ENCODE measurements at places on chromosomes 7 and 10.
A peak's percentile ranks its signal among the peaks of the same experiment; 100 is the strongest.

- DNase-seq: no peak
Observed at GRCh38 chr10:4333459-4333894, 492.5 kb upstream of the AKR1E2 start.

DNA sequence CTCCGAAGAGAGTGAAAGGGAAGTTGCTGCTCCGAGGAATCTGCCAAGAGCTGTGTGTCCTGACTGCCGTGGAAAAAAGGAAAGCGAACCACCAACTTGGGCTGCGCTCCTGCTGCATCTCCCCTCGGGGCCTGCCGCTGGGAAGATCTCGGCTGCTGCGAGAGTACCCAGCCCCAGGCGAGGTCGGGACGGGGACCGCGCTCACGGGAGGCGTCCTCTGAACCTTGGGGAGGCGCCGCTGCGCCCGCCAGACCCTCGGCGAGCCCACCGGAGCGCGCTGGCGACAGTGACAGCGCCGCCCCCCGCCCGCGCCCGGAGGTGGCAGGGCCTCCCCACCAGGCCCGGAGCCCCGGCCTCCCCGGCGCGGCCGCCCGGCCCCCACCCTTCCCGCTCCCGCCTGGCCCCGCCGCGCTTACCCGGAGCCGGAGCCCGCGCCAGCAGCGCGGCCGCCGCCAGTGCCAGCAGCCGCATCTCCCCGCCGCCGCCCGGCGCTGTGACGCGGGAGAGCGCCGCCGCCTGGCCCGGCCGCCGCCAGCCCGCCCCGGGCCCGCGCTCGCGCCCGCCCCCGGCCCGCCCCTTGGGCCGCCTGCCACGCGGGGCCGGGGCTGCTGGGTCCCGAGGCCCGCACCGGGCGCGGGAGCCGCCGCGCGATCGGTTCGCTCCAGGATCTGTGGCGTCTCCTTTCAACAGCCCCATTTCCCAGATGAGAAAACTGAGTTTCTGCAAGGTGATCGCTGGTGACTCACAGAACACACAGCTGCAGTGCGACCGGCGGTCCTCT is at the start of gene VSTM4:
Gene VSTM4 (minus strand): TSS at position 508 of the 781 bp plus-strand sequence. CDS start 37 bp downstream, at position 471.
- no peak for DNase-seq

- no peak for DNase-seq
Observed at GRCh38 chr10:131973160-131973951, 8.4 kb downstream of the BNIP3 start.

- DNase-seq: no peak
Observed at GRCh38 chr7:41702635-41703371, at the start of gene INHBA. INHBA (minus strand) TSS chr7:41703090; CDS start chr7:41700374, 2,716 bp downstream.

DNA sequence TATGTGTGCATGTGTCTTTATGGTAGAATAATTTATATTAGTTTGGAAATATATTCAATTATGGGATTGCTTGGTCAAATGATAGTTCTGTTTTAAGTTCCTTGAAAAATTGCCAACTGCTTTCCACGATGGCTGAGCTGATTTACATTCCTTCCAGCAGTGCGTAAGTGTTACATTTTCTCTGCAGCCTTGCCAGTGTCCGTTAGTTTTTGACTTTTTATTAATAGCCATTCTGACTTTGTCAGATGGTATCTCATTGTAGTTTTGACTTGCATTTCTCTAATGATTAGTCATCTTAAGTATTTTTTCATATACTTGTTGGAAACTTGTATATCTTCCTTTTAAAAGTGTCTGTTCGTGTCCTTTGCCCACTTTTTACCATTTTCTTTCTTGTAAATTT is 434.2 kb upstream of the POT1 start:
- no peak for DNase-seq

GRCh38 chr7:20307119-20307518 is 23.6 kb upstream of the ITGB8 start:
- DNase-seq: peak; percentile 34

- DNase-seq: no peak
Observed at GRCh38 chr10:118481871-118482270, 113.6 kb downstream of the PRLHR start.

DNA sequence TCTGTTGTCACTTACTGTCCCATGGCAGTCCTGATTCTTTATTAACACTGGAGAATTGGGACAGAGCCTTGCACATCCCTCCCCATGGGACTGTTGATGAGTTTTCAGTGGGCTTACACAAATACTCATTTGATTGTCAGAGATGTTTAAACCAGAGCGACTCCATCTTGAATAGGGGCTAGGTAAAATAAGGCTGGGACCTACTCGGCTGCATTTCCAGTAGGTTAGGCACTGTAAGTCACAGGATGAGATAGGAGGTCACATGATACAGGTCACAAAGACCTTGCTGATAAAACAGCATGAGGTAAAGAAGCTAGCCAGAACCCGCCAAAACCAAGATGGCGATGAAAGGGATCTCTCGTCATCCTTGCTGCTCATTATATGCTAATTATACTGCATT is 47.6 kb upstream of the JCAD start:
- DNase-seq: no peak

DNA sequence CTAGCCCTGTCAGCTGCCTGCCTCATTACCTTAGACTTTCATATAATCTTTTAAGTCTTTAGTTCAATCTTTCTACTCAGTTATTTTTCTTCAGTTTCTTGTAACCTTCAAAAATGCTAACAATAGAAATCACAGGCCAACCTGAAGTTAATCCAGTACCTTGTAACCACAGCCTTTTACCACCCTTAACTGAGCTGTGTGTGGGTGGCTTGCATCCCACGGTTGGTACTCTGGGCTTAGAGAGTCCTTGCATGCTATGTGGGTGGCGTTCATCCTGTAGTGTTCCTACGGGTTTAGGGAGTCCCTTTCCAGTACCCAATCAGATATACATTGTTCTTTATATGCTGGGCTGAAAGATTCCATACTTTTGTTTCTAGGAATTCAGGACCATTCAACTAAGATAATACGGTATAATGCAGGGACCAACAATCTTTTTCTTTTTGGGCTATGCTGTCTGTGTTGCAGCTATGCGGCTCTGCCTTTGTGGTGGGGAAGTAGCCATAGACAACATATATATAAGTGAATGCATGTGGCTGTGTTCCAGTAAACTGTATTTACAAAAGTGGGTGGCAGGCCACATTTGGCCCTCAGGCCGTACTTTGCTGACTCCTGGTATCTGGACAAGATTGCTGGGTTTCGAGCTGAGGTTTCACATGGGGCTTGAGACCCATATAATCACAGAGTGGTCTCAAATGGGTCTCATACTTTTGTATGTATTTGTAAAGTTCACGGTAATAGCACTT is 280.8 kb upstream of the LRGUK start:
- peak; percentile 73 for DNase-seq

DNA sequence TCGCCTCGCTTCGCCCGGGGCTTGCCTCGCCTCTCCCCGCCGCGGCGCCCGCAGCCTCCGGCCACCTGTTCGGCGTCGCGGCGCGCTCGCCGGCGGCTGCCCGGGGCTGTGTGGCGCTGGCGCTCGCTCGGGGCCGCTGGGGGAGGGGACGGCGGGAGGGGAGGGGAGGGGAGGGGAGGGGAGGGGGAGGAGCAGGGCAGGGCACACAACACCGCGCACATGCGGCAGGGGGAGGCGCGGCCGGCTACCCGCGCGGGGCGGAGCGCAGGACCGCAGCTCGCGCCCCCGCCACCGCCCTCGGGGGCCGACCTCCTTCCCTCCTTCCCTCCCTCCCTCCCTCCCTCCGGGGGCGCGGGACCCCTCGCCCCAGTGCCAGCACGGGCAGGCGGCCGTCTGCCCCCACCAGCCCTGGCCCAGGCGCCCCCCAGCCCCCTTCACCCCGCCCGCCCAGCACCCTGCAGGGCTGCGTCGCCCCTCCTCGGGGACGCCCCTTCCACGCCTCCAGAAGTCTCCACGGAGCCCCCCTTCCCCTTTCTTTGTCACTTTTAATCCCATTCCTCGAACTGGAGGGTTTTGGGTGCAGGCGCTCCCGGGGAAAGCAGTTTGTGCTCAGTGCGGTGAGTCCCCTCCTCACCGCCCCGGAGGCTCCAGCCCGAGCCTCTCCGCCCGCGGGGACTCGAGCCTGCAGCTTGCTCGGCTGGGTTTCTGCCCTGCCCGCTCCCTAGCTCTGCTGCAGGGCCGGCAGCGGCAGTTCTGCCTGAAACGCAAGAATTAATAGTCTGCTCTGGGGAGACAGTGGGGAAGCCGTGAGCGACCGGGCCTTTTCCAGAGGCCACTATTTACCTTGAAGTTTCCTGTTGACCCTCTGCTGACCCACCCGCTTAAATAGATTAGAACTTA is at the start of gene PARD3:
Gene PARD3 (minus strand): TSS at position 112 of the 900 bp plus-strand sequence. CDS start 301 bp downstream, outside the sequence.
- DNase-seq: peak; percentile 68

DNA sequence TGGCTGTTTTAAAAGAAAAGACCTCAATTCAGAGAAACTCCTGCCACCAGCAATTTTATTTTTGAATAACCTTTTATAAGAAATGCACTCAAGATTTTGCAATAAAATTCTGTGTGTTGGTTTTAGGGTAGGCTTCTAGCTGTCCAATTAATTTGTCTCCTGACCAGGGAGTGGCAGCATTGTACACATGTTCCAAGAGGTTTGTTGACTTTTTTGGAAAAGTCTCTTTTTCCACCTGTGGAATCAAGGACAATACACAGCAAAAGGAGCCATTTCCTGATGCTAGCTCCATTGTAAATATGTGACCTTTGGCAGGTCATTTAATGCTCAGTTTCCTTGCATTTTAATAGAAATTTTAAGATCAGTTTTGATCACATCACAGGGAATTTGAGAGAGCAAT is 1.8 kb downstream of the GIMAP5 start:
- no peak for DNase-seq

GRCh38 chr7:114085313-114085591 is 166.4 kb upstream of the PPP1R3A start:
- no peak for DNase-seq

- DNase-seq: no peak
Observed at GRCh38 chr7:137881607-137882260, 35.0 kb upstream of the DGKI start.

- no peak for DNase-seq
Observed at GRCh38 chr7:45092100-45092930, 3.5 kb upstream of the NACAD start.

DNA sequence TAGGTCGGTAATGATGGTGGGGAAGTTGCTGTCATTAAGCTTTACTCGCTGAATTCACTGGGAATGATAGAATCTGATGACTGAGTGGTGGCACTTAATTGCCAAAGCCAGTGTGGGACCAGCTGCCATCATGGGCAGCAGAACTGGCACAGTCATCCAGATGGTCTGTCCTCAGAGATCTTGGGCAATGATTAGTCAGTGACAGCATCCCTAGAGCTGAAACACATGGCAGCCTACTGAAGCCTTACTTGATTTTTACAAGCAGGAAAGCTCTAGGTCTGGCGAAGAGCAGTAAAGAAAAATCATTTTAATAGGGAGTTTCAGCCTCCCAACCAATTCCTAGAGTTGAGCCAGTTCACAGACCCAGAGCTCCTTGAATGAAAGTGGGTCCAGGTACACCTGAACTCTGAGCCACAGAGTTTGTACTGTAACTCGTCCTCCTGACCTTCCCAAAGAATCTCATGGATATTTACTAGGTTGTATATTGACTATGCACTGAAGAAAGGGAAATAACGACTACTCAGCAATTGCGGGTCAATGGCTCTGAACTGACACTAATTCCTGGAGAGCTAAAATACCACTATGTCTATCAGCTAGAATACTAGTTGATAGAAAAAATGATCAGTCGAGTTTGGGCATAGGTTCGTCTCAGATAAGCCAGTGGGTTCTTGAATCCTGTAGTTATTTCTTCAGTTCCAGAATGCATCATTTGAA is 4.4 kb upstream of the ASB13 start:
- no peak for DNase-seq

DNA sequence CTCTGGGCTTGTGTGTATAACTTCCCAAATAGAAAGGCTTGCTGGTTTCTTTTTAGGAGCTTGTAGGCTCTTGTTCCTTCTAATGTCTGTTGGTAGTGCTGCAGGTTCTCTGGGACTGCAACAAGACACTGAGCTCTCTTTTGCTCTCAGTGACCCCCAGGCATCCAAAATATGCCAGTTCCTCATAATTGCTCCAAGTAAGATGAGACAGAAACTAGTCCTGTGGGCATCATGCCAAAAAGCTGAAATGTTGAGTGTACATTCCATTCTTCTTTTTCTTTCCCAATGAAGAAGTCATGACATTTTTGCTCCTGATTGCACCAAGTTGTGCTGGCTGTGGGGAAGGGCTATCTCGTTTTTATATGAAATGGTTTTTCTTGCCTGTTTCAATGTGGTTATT is 7.1 kb upstream of the BTBD16 start:
- DNase-seq: no peak

All from NCI-H1417 (cell line).